ENCODE measurements at places on chromosomes 13 and 19.

DNA sequence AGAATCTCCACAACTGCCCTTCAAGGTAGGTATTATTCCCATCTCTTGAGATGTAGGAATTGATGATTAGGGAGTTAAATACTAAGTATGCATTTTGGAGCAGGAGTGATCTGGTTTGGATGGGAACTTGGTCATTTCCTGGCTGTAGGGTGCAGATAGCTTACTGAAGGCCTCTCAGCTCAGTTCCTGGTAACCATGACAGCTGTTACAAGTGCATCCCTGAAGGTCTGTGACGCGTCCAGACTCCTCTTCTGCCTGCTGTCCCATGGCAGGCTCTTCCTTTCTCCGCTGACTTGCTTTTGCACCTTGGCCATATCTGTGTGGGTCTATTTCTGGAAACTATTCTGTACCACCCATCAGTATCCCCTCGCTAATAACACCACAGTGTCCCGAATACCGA, 387.8 kb downstream of the ZNF536 start:
- no peak for DNase-seq

GRCh38 chr19:48830088-48830487, 6.2 kb downstream of the HSD17B14 start:
- DNase-seq = no peak

- no peak for DNase-seq
Measured at GRCh38 chr19:51207747-51208146, 17.1 kb upstream of the CD33 start.

GRCh38 chr13:91046715-91047327, 300.7 kb upstream of the MIR17HG start:
- DNase-seq = no peak

- DNase-seq = no peak
Measured at GRCh38 chr19:33660410-33661124, 38.8 kb downstream of the CHST8 start.

DNA sequence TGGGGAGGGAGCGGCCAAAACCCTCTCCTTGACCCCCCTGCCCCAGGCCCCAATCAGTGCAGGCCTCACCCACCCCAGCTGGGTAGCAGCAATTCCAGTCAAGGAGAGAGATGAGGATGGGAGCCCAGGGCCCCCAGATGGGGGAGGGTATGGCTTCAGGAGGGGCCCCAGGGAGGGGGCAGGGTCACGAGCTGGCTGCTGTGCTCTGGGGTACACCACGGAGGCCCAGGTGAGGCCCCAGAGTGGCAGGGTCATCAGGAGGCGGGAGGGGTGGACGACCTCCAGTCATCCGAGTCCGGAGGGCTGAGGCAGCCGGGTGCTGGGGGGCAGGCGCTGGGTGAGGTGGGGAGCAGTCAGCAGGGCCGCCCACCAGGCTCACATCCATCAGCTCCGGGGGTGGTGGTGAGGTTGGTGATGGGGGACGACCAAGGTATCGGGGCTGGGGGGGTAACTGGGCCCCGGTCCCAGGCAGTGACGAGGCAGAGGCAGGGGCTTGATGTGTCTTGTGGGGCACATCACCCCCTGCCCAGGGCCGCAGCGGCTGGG, 8.4 kb downstream of the DYRK1B start:
- DNase-seq = no peak

DNA sequence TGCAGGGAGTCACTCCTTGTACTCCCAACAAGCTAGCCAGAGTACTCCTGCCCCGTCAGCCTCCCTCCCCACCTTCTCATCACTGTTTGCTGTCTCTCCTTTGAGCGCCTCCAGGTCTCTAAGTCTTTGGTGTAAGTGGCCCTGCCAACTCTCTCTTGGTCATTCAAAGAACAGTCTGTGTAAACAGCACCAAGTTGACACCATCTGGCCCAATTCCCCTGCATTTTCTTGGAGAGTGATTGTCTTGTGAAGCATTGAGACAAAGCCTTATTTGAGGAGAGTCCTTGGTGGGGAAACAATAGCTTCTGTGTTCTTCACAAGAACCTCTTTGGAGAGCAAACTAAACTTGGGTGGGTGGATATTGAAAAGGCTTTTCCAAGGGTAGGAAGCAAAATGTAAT, 114.6 kb upstream of the RNF113B start:
- no peak for DNase-seq

DNA sequence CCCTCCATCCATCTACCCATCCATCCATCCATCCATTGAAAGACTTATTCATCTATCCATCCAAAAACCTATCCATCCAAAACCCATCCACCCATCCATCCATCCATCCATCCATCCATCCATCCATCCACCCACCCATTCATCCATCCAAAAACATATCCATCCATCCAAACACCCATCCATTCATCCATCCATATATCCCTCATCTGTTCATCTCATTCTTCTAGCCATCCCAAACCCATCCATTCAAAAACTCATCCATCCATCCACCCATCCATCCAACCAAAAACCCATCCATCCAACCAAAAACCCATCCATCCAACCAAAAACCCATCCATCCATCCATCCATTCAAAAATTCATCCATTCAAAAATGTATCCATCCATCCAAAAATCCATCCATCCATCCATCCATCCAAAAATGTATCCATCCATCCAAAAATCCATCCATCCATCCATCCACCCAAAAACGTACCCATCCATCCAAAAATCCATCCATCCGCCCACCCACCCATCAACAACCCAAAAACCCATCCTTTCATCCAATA, 56.5 kb downstream of the TSHZ3 start:
- DNase-seq = no peak

DNA sequence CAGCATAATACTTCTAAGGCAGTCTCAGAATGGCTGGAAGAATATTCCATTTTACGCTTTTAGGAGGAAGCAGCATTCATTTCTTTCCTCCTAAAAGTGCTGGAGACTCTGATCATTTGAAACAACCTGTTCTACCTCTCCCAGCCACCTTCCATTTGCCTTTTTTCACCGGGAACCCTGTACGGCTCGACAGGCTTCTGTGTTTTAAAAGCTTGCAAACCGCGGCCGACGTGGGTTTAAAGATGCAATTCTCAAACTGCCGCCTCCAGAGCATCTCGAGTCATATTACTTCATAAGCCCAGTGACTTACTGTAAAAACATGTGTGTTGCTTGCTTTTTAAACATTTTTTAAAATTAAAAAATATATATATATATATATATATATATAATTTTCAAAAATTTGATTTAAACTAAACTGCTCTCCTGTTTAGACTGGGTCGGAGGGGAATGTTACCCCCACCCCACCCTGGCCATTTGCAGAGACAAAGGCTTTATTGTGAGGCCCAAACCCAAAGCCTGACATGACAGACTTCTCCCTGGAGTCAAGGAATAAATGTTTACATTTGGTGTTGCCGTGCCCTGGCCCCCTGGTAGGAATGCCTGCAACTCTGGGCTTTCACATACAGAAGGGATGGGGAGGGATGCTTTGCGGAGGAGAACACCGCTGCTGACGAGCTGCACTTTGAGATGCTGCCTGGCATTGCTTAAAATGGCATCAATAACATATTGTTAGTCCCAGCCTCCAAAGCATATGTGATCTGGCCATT, 30.4 kb downstream of the ZNF536 start:
- DNase-seq = no peak

- DNase-seq = no peak
Measured at GRCh38 chr19:32358321-32358720, 12.9 kb downstream of the ZNF507 start.

DNA sequence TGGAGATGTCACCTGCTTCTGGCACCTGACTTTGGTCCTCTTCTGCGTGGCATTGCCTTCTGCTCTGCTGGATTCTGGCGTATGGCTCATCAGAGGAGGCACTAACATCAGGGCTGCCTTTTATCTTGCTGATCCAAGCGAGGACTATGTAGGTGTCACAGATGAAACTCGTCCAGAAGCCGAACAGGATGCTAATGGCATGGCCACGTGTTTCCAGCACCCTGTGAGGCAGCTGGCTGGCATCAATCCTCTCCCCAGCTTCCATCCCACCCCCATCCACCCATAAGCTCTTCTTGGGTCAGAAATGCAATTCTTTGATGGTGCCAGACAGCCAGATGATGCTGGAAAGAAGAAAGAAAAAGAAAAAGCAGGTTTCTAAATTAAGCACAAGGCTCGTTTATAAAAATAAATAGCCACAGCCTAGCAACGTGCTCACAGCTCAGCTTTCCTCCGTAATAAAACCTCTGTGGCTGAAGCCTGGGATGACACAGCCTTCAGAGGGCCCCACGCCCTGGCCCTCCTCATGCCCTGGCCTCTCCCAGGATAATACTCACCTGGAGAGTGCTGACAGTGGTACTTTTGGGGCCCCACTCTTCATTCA, 212.9 kb upstream of the SERP2 start:
- no peak for DNase-seq

DNA sequence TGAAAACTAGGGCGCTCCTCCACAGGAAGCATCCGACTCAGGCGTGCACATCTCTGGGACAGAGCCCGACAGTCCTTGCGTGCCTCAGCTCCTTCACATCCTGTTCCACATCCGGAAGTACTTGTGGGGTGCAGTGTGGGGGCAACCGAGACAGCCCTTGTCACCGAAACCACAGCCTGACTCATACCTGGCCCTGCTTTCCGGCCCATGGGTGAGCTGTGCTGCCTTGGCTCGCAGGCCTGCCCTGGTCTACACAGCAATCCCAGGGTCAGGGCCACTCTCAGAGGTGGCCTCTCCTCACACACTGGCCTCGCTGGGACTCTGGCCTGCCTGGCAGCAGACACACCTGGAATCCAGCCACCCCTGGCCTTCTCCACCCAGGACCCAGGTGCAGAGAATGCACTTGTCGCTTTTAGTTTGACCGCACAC, 100.4 kb downstream of the STK24 start:
- peak; percentile 66 for DNase-seq

GRCh38 chr19:11577451-11578257, at the start of gene ACP5:
Gene ACP5, minus strand, starts transcription at chr19:11577645. Its CDS starts 328 bp downstream, at chr19:11577317.
- DNase-seq = peak; percentile 26

- no peak for DNase-seq
Measured at GRCh38 chr19:44539991-44540390, 10.5 kb upstream of the CEACAM20 start.

Measured in epithelial cell of prostate (primary cell).